ENCODE measurements at places on chromosomes 16 and 17. TPM values are rescaled to one million over a fixed set of nuclear protein-coding genes. Genes with fewer than 3 reads are reported as not detected.

DNA sequence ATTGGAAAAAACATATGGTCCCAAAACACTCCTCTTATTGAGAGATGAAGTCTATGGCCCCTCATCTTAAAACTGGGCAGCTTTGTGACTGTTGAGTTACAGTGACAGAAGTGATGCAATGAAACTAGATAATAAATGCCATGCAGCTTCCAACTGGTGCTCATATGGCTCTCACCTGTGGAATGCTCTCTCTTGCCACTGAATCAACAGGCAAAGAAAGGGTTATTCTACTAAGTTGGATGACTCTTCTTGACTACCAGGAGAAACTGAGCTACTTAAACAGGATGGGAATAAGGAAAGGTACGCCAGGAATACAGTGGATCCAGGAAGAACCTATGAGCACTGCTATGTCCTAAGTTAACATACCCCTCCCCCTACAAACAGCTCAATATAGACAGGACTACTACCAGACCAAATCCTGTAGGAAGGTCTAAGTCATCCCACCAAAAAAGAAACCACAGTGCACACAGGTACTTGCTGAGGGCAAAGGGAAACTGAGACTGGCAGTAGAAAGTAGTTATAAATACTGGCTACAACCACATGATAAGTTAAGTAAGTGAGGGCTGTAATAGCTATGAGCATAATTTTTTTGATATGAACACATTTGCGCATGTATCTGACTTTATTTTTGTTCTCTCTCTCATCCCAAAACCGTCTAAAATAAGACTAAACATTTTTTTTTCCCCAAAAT lies 398.5 kb downstream of the ZFHX3 start:
- no peak for DNase-seq
- no peaks in the 10 kb centered on the region for H3K4me1 ChIP-seq
- no peaks in the 10 kb centered on the region for H3K36me3 ChIP-seq
- H3K27me3 ChIP-seq = no peaks in the 10 kb centered on the region

GRCh38 chr16:17412221-17412620 lies 58.5 kb downstream of the XYLT1 start:
- H3K36me3 ChIP-seq = no peaks in the 10 kb centered on the region
- no peaks in the 10 kb centered on the region for H3K27me3 ChIP-seq
- DNase-seq = no peak
- peak overlapping the region; percentile 84 for H3K27ac ChIP-seq
- peaks cover 21% of the 10 kb centered on the region for H3K4me1 ChIP-seq

GRCh38 chr16:86011532-86011931 lies 112.6 kb downstream of the IRF8 start:
- DNase-seq = no peak
- H3K4me3 ChIP-seq = no peak overlapping the region
- no peak overlapping the region for H3K27ac ChIP-seq
- no peaks in the 10 kb centered on the region for H3K36me3 ChIP-seq
- peaks cover 3% of the 10 kb centered on the region for H3K27me3 ChIP-seq

The HOXB7 gene
- 7.2 TPM for total RNA-seq

- DNase-seq = no peak
- H3K27ac ChIP-seq = no peak overlapping the region
- H3K27me3 ChIP-seq = no peaks in the 10 kb centered on the region
- H3K36me3 ChIP-seq = no peaks in the 10 kb centered on the region
Measured at GRCh38 chr17:29379084-29379991, 10.8 kb upstream of the TAOK1 start.

DNA sequence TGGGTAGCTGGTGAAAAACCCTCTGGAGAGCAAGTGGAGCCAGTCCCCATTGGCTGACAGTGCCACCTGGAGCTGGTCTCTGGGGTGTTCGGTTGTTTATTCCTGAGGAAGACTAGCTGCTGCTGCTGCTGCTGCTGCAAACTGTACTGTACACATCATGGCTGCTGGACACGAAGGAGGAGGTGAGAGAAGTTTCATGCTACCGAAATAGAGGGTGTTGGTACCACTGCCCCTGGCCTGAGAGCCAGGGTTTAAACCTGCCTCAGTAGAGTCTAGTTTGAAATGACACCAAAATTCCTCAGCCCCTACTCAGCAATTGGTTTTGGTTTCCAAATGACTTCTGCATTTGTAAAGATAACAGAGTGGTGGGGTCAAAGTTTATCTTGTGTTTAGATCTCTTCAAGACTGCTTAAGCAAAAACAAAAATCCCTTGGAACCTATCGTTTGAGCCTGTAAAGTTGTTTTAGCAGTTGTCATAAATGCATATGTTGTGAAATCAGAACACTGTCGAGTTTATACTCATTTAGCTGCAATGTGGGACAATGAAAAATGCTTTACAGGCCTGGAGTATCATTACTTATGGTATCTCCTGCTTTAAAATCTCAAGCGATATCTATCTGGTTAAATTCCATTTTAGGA lies 40.8 kb downstream of the CYB5B start:
- no peak for DNase-seq
- no peak overlapping the region for H3K27ac ChIP-seq
- no peaks in the 10 kb centered on the region for H3K4me1 ChIP-seq
- H3K27me3 ChIP-seq = no peaks in the 10 kb centered on the region
- H3K4me3 ChIP-seq = no peak overlapping the region

The CNEP1R1 gene
- total RNA-seq = 36.5 TPM

The NT5M gene
- 0.92 TPM for total RNA-seq

GRCh38 chr17:6454495-6455320 lies 10.5 kb downstream of the PIMREG start:
- peaks cover 4% of the 10 kb centered on the region for H3K27me3 ChIP-seq
- no peak overlapping the region for H3K27ac ChIP-seq
- no peak for DNase-seq
- H3K4me1 ChIP-seq = no peaks in the 10 kb centered on the region
- no peaks in the 10 kb centered on the region for H3K36me3 ChIP-seq

The FAAP100 gene
- total RNA-seq = 43.2 TPM

The GGT6 gene
- not detected for total RNA-seq

The HOXB6 gene
- 4.2 TPM for total RNA-seq

The GINS2 gene
- total RNA-seq = 0.28 TPM

DNA sequence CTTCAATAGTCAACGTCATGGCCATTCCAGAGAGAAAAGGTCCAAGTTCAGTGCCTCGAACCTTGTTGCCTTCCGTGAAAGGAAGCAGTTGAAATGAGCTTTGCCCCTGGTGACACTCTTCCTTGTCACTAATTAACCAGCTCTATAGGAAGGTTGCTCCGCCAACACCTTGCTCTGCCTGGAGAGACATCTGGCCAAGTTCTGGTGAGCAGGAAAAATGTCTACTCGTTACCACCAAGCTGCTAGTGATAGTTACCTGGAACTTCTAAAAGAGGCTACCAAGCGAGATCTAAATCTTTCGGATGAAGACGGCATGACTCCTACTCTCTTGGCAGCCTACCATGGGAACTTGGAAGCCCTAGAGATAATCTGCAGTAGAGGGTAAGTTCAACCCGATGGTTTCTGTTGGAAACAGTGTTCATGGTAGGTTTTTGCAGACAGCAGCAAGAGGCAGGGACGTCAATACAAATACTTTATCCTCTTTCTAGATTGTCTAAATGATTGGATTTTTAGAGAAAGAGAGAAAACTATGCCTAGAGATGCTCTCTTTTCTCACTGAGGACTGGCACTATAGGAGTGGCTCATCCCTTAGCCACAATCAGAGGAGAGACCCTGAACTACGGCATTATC lies at the start of gene ANKS4B:
Gene ANKS4B (plus strand): TSS at position 179 of the 630 bp plus-strand sequence. CDS start 39 bp downstream, at position 218.
- H3K4me3 ChIP-seq = no peak within 1 kb of the TSS
- H3K27ac ChIP-seq = no peak within 1 kb of the TSS
- no peaks in the 10 kb centered on the region for H3K27me3 ChIP-seq
- H3K36me3 ChIP-seq = no peaks in the 10 kb centered on the region
- H3K4me1 ChIP-seq = no peaks in the 10 kb centered on the region
